ENCODE measurements at places on chromosomes 7 and 10.

DNA sequence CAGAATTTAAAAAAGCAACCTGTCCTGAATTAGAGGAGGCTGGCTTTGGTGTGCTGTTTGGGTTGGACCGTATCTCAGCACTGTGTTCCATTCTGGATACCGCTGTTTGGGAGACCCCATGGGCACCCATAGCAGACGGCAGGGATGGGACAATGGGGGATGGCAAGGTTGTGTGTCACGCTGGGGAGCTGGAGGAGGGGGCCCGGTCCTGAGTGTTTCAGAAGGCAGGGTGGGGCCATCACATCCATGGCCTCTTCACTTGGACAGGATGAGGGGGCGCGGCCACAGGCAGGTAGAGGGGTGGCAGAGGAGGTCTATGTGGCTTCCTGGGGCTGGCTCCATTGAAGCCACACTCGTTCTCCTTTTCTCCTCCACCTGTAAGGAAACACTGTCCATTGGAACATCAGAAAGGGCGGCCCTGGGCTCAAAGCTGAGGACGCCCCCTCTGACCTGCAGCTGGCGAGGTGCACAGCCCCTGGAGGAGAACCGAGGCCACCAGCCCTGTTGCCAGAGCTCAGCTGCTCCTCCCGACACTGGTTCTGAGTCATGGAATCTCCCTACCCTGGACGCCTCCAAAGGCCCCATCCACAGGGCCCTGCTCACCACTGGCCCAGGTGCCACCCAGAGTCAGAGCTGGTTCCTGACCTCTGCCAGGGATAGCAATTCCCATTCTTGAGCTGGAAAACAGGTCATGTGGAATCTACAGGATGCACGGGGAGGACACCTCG, 587.3 kb downstream of the DNAJB6 start:
- DNase-seq: no peak

DNA sequence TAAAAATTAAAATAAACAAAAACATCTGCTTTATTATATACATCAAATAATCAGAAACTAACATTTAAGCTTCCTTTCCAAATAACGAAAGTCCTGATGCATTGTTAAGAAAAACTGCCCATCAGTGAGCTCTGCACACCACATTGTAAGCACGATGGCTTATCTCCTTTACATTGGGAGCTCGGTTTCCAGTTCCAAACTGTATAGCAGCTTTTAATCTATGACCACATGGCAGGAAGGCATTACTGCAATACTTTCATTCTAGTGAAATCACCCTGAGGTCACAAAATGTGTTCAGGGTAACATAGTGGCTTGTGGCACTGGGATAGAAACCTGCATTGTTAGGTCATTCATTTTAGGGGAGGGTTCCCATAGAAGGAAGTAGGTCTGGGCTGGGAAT, 146.3 kb downstream of the ZNF22 start:
- no peak for DNase-seq

DNA sequence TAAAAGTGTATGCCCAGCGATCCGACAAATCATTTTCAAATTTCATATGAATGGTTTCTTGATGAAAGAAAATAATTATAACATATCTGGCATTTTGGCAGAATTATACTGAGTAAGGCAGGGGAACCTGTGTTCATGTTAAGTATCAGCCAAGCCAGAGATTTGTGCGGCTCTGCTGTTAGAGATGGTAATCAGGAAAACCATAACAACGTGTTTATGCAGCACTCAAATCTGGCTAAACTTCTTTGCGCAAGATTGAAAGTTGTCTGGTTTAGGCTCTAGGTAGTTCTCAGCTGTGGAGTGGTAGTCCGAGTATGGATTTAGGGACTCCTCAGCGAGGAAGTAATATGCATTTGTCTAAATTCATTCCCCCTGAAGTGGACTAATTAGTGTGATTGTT, 8.9 kb upstream of the CTBP2 start:
- DNase-seq: no peak

DNA sequence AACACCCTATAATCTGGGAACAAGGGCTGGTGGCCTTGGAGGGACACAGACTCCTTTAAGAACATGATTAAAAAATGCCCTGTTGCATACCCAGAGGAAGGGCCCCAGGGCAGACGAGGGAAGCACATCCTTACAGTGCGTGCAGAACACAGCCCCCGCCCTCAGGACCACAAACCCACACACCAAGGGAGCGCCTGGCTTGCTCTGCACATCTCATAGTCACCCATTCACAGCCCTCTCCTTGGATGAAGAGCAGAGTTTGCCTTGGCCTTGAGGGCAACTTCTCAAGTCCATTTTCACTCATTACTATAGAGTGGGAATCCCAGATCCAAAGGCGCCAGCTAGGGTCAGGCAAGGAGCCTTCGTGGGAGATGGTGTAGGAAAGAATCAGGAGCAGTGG, 6.3 kb upstream of the VSIR start:
- peak; percentile 14 for DNase-seq

GRCh38 chr7:29793507-29793906, 12.8 kb upstream of the WIPF3 start:
- DNase-seq: no peak

DNA sequence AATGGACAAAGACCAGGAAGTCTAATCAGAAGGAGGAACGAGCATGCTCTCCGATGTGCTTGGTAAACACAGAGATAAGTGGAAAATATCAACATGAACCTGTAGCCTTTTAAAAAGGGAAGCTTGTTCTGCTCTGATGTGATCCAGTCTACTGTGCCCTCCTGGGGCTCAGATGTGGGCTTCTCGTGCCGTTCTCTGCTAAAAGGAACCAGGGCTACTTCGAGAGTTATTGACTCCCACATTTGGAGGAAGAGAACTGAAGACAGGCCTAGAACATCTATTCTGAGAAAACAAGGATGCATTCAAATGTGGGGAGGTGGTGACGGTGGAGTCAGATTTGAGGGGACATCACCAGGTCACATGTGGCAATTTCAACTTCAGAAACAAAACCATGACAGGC, 325.4 kb downstream of the GLRX3 start:
- DNase-seq: no peak

- DNase-seq: peak; percentile 57
Measured at GRCh38 chr7:106009503-106010226, 46.6 kb downstream of the CDHR3 start.

DNA sequence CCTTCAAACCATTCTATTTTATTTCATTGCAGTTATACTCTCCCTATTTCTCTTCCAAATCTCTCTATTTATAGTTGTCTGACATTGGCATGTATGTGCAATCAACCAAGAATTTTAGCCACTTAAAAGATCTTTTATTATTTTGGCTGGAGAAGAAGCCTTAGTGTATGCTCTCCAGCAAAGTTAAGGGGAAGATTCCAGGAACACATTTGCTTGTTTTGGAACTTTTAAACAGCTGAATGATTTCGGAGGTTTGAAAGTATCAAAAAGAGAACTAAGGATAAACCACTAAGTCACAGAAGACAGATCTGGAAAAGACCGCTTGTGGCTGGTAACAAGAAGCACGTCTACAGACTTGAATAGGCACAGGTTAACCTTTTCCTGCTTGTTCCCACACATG, 182.2 kb upstream of the FZD1 start:
- no peak for DNase-seq

DNA sequence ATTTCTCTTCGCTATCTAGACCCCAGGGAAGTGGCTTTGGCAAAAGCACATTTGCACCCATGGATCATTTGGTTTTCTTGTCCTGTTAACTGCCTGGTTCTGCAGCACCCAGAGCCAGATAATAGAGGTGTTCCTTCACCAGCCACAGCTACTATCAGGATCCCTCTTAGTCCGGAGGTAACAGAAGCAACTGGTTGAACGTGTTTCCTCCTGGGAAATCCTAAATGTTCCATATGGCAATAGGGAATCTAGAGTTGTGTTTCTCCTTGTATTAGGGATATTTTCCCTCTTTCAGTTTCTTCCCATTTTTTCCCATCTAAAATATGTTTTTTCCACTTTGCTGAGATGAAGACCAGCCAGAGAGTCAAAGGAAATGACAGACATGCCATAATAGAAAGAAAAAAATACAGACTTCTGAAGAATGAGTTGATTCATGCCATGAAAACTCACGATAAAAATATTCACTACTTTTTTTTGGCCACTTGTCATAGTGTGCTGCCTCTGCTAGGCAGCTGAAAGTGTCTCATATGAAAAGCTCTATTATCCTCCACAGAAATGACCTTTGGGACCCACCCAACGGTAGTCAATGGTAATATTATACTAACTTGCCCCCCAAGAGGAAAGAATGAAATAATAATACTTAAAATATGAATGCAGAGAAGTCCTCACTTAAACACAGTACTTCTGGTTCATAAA, 472.8 kb downstream of the KCNMA1 start:
- DNase-seq: no peak

GRCh38 chr10:987620-987869, 689 bp upstream of the GTPBP4 start:
- no peak for DNase-seq

DNA sequence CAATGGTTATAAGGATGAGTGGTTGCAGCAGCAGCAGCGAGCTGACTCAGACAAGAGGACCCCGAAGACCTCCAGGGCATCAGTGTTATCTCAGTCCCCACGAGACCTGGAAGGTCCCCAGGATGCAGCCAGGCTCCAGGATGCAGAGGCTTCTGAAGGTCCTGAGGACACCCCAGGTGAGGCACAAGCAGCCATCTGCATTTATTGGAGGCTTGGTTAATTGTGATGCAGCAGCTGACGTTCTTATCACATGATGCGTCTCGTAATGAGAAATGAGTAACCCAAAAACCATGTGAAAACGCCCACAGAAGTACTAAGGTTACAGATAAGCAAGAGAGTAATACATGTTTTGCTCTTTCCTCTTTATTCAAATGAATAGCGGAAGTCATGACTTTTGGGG, 17.4 kb downstream of the C7orf57 start:
- no peak for DNase-seq

DNA sequence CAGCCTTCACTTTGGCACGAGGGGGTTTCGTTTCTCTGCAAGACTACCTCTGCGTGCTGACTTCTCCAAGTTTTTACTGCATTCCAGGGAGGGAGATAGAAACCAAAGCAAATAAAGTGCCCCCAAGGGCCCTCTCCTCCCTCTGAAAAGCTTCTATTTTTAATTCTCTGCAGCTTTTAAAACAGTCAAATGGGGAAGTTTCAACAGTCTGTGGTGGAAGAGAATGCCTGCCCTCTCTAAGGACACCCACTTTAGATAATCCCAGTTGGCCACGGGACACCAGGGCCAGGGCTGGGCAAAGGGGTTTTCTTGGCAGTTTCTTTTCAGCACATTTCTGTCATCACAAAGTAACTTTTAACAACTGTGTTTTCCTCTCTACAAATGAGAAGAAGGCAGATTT, 386.7 kb upstream of the NPVF start:
- no peak for DNase-seq

- DNase-seq: no peak
Measured at GRCh38 chr7:3215624-3216585, 85.1 kb upstream of the SDK1 start.

DNA sequence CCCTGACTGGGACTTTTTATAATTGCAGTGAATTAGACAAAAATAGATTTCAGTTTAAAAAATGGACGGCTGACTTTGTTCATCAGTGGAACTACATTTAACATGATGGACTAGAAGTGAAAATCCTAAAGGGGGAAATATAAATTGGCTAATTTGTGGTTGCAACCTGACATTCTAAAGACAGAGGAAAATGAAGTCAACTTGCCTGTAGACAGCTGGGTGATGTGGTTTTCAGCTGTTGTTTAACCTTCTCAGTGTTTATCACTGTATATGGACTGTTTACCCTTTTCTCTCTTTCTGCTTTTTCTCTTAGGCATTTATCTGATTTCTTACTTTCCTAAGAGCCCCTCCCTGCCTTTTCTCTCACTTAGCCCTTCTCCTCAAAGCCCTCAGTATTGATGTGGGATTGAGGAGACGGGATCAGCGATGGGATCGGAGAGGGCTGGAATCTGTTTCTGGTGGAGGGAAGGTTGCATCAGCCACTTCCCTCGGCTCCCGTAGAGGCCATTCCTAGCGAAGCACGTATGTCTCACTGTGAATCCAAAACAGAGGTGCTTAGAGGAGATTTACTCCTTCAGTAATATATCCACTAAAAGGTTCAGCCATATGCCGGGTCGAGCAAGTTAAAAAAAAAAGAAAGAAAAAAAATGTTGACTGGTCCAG, 109.0 kb upstream of the KLF6 start:
- DNase-seq: no peak

Measured in T-helper 2 cell (primary cell).